ENCODE measurements at places on chromosomes 2 and 18.

DNA sequence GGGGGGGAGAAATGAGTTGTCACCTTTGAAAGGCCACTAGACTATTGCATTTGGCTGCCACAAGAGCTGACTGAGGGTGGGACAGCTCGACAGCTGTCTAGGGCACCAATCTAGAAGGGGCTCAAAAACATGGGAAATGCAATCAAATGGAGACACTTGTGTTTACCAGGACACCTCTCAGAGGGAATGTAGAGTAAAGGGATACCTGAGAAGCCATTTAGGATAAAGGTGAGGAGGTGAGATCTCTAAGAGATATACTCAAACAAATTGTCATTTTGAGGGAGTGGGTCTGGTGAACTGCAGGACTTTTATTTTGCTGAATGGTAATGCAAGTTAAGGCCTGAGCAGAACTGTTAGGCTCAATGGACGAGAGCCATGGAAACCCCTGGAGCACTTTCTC is 159.8 kb downstream of the DDX1 start:
- DNase-seq, result no peak

DNA sequence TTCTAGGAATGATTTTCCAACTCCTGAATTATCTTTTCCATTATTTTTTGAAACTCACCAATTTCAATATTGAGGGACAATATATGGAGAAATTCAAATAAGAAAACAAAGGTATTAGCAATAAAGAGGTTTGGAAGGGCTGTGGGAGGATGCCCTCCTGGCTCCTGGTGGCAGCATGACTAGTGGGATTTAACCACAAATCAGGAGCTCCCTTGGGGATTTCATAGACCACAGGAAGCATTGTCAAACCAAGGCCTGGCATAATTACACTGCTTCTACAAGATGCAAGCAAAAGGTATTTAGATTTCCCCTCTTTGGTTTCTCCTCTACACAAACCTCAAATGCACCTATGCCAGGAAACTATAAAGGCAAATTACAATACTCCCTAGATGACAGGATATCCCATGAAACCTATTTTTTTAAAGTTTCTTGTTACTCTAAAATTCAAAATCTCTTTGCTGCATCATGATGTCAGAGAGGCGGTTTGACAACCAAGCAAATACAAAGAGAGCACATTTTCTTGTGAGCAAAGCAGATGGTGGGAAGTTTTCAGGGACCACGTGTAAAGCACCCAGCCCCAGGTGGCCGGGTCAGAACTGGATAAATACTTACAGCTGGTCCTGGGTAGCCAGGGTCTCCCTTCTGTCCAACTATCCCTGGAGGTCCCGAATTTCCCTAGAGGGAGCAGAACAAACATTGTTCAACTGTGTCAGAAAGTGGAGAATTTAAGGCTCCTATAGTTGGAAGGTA is 67.9 kb downstream of the COL6A3 start:
- no peak for DNase-seq

- DNase-seq, result no peak
These were observed 41.6 kb downstream of the LRRC30 start for GRCh38 chr18:7272311-7273049.

DNA sequence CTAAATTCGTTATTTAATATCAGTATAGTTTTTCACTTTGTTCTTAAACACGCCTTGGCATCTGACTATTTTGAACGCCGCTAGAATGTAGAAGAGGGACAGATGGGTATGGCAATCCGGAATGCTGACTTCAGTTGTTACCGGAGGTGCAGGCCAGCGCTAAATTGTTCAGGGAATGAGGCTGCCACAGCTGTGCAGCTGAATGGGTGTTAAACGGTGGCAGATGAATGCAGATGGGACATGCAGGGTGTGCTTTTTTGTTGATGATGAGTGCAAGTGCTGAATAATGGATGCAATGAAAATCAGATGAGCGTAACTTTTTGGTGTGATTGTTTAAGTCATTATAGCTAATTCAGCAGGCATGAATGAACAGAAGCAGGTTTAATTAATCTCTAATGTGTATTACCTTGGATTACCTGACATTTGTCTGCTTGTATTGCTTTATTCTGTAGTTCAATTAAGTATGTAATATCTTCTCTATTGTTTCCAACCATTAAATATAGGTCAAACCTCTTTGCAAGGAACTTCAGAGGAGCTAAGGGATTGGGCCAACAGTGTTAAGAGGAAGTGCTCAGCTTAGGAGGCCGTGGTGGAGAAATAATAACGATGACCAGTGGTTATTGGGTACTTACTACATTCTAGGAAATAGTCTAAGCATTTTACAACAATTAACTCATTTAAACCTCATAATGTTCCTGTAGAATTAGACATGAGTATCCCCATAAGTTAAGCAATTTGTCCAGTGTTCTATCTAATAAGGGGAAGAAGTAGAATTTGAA is 11.9 kb upstream of the CREG2 start:
- DNase-seq, result no peak

- peak; percentile 39 for DNase-seq
These were observed 76.9 kb downstream of the RTP5 start for GRCh38 chr2:241946306-241947003.

GRCh38 chr2:233301248-233301647 is 6.4 kb upstream of the SAG start:
- DNase-seq, result no peak

- no peak for DNase-seq
These were observed 1663.6 kb downstream of the SUCLG1 start for GRCh38 chr2:82795446-82795845.

DNA sequence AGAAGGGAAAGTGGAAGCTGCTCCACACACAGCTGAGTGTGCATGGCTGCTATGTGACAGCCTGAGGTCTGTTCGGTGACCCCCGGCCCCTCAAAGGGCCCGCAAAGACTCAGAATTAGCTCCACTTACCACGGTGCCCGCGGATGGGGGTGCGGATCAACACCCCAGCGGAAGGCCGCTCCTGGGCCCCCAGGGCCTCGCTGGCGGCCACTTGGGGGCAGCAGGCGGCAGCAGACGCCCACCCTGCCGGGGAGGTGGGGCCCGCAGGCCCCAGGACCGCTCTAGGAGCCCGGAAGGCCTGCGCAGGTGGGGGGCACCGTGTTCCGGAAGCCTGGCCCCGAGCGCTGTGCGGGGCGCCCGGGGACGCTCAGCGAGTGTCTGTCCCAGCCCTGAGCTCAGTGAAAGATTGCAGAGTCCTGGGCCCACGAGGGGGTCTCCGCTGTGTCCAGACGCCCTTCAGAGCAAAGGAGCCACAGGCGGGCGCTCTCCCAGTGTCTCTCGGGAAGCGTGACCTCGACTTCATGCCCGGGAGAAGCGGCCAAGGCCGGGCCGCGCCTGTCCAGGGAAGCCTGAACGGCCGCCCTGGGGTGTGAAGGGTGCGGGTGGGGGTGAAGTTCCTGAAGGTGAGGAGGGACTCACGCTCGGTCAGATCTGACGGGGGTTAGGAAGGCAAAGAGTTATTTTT is 118.7 kb downstream of the VAPA start:
- DNase-seq, result no peak

GRCh38 chr2:38224821-38225437 is 149.0 kb upstream of the CYP1B1 start:
- DNase-seq, result no peak

- DNase-seq, result no peak
These were observed 7.9 kb downstream of the GAD1 start for GRCh38 chr2:170824526-170825015.

DNA sequence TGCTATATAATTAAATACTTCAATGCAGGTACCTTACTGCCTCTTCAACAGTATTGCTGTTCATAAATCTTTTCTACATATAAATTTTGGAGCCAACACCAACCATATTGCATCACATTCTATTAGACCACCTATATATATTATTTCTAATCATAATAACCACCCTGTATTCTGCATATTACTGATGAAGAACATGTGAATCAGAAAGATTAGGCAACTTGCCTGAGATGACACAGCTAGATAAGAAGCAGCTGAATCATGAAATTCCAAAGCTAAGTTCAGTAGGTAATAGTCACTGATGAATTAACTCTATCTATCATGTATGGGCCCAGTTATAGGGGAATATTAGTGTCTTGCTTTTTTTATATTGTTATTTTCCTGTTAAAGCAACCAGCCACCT is 161.8 kb downstream of the AGPS start:
- DNase-seq, result no peak

DNA sequence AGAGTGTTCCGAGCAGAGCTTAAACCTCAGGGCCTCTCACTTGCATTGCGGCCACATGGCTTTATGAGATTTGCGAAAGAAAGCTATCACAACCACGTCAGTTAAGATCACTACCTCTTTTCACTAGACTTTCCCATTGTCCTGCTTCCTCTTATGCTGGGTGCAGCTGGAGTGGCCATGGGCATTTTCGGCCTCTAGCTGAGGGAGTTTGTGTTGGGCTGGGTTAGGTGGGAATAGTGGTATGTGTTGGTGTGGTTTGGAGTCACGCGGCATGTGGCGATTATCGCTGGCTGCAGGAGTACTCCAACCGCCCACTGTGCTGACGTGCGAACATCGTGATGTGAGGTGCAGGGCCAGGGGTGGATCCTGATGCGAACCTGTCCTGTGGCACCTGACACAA is 27.1 kb downstream of the RALB start:
- DNase-seq, result no peak

DNA sequence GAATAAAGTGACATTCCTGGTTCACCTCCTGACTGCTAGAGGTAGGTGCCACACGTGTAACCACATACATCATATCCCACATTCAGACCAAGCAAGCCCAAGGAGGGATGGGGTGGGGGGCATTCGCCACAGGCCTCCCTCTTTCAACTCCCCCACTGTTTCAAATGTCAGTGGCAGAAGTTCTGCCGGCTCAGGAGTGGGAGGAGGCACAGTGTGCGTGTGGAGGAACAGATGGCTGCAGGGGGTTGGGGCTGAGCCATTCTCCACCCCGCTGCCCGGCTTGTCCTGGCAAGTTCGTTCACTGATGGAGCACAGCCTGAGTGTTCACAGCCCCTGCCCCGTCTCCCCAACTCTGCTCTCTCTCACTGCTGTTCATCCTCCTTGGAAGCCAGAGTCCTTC is 75.4 kb upstream of the TANC1 start:
- DNase-seq, result peak; percentile 91

- no peak for DNase-seq
These were observed 58.3 kb downstream of the KANSL1L start for GRCh38 chr2:210112871-210113270.

DNA sequence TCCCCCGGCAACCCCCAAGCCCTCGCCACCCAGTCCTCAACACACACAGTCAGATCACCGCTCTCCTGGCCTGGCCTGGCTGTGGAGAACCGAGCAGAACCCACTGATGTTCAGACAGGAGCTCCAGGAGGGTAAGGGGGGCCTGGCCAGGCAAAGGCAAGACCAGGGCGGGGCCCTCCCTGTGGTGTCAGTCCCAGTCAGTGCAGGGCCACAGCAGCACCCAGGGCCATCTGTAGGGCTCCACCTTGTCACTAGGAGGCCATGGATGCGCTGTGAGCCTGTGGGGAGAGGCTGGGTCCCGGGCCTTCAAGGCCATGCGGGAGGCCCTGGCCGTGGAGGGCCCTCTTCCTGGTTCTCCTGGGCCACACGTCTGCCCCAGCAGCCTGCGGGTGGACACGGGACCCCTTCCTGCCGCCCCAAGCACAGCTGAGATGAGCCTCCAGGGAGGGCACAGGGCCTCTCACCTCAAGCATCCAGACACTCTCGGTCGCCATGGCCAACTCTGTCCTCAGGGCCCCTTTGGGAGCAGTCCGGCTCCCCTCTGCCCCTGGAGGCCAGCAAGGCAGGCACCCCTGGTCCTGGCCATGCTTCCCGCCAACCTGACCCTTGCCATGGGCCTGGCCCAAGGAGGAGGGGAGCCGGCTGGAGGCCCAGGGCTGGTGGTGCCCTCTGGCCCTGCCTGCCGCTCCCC is 2.0 kb downstream of the ANO7 start:
- peak; percentile 51 for DNase-seq

DNA sequence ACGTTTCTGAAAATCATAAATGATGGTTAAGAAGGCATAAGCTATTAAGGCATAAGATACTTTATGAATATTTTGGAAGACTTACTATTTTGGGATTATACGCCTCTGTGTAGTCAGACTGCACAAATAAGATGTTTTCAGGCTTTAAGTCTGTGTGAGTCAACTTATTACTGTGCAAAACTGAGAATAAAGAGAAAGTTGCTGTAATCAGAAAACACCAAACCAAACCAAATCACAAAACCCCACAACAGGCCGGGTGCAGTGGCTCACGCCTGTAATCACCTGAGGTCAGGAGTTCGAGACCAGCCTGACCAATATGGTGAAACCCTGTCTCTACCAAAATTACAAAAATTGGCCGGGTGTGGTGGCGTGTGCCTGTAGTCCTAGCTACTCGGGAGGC is 7.7 kb downstream of the CLK1 start:
- DNase-seq, result no peak

- no peak for DNase-seq
These were observed 52.8 kb downstream of the SLC4A10 start for GRCh38 chr2:161676902-161677496.

DNA sequence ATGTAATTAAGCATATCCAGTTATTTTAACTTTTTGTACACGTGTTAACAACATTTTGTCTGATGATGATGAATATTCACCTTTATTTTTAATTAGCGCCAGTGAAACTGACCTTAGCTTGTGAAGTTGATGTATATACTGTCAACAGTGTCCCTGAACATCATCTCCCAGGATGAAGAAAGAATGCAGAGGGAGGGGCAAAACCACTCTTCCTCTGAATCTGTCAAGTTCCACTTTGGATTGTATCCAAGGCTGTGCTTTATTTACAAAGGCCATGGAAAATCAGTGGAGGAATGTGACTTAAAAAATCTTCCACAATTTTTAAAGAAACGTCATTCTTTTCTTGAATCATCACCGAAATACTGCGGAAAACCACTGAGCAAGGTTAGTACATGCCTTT is 4.5 kb upstream of the RMDN2 start:
- DNase-seq, result no peak

- DNase-seq, result no peak
These were observed 243.2 kb upstream of the KCNH7 start for GRCh38 chr2:163081754-163082153.

DNA sequence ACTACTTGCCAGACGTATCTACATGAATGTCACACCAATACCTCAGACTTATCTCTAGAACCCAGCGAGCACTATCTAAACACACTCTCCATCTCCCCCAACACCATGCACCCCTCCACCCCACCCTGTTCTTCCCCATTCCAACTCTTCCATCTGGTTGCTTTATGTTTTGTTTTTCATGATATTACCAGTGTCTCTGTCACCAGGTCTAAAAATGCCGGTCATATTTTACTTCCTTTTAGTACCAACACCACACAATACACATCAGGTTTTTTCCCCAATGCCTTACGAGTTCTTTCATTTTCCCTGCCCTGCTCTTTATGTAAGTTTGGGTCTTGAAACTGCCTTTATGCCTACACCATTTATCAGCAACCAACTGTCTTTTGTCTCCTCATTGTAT is 10.2 kb upstream of the ITGA4 start:
- DNase-seq, result no peak

DNA sequence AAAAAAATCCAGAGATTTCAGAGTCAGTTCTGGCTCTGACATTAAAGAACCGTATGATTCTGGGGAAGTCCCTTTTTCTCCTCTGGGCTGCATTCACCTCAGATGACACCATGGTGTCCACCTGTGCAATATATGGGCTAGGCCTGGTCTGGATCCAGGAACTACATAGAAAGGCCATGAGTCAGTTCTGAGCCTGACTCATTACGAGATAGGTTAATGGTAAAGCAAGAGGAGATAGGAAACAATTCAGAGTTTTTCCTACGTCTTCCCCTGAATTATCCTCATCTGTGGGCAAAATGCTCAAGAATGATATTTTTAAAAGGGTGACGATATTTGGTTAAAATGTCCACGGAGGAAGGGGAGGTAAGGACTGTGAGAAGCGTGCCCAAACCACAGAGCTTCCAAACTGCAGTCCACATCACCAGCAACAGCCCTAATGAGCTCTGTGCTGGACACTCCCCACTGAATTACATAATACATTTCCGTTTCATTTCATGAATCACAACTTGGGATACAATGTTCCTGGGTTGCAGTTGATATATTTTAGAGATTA is 180.1 kb upstream of the OSR1 start:
- peak; percentile 86 for DNase-seq
